ENCODE measurements at places on chromosomes 6 and 20.

DNA sequence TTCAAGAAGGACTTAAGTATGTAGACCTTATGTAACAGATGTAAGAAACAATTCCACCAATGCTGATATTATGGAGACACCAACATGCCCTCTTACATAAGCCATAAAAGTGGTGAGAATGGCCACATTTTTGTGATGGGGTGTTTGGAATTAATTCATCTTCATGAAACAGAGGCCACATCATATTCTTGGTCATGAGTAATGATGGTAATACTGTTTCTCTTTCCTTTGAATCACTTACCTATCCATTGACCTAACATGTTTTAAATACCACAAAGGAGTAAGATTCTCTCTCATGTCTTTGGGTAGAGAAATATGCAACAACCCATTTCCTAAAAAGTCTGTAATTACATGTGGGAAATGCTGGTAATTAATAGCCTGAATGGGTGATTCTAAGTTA, 545.4 kb upstream of the FLRT3 start:
- DNase-seq, result no peak

GRCh38 chr20:53949319-53949839, 121.0 kb downstream of the BCAS1 start:
- DNase-seq, result no peak

- DNase-seq, result no peak
Observed at GRCh38 chr6:133893946-133894345, 5.0 kb downstream of the TCF21 start.

- DNase-seq, result no peak
Observed at GRCh38 chr20:37219751-37220668, 40.7 kb upstream of the MROH8 start.

DNA sequence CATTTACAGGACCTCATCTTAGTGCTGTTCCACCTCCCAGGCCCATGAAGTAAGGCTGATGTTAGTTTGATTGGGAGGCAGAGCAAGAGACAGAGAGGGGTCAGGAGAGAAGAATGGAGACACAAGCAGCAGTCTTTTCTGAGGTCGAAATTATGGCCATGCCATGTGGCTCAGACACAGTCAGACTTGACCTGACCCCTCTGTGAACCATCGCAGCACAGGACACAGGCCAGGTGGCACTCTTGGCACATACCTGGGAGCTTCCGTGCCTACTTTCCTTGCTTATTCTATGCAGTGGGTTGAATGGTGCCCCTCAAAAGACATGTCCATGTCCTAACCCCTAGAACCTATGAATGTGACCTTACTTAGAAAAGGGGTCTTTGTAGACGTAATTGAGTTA, 254.9 kb downstream of the MAFB start:
- no peak for DNase-seq

GRCh38 chr6:138912308-138912707, 75.7 kb downstream of the REPS1 start:
- no peak for DNase-seq

GRCh38 chr20:63574156-63574828, at the start of gene HELZ2:
TSS of gene HELZ2 (minus strand) at chr20:63574239. CDS start at chr20:63572385, 1,854 bp downstream.
- peak; percentile 78 for DNase-seq

DNA sequence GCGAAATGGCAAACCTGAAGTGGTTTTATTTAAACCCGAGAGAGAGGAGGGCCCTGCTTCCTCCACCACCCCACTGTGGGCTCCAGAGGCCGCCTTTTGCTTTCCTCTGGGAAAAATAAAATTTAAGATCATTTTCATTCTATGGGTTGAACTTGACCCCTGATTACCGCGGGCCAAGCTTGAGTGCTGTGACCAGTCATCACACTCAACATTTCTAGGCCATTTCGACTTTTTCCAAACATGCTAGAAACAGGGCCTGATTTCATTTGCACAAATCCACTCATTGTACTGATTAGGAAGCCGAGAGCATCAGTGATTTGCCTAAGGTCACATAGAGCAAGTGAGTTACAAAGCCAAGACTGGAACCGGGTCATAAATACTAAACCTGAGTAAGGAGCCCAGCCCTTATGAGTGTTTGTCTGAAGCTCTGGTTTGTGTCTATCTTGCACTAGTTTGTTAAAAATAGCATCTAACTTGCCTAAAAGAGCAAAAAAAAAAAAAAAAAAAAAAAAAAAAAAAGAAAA, 179.7 kb downstream of the DLL1 start:
- no peak for DNase-seq

GRCh38 chr20:10411673-10412072, 22.3 kb downstream of the MKKS start:
- DNase-seq, result no peak

- DNase-seq, result no peak
Observed at GRCh38 chr6:15359335-15359862, 113.5 kb downstream of the JARID2 start.

GRCh38 chr20:64143018-64143801, 21.0 kb upstream of the MYT1 start:
- DNase-seq, result no peak

GRCh38 chr6:31575335-31575901, at the start of gene TNF:
TSS of gene TNF (plus strand) at chr6:31575565. CDS start at chr6:31575742, 177 bp downstream.
- no peak for DNase-seq

- peak; percentile 34 for DNase-seq
Observed at GRCh38 chr6:53066077-53066417, 843 bp downstream of the FBXO9 start.

- no peak for DNase-seq
Observed at GRCh38 chr6:150725795-150726194, 126.1 kb downstream of the PLEKHG1 start.

GRCh38 chr6:84052883-84053241, 19.3 kb downstream of the MRAP2 start:
- no peak for DNase-seq

GRCh38 chr6:74851596-74851995, 354.3 kb downstream of the COL12A1 start:
- no peak for DNase-seq

- no peak for DNase-seq
Observed at GRCh38 chr6:32816746-32817204, at the start of gene HLA-DOB. TSS of gene HLA-DOB (minus strand) at chr6:32817002. CDS start at chr6:32816951, 51 bp downstream.

DNA sequence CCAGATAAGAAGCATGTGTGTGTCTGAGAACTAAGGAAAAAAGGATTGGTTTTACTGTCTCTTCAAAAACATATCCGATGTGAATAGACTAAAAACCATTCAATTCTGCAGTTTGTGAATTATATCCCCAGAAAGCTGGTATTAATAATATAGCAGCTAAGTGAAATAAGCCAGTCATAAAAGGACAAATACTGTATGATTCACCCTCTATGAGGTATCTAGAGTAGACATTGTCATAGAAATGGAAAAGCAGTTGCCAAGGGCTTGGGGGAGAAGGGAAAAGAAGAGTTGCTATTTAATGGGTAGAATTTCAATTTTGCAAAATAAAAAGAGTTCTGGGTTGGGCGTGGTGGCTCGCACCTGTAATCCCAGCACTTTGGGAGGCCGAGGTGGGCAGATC, 137.5 kb downstream of the ATXN1 start:
- no peak for DNase-seq
